ENCODE measurements at places on chromosomes 2 and 18.

DNA sequence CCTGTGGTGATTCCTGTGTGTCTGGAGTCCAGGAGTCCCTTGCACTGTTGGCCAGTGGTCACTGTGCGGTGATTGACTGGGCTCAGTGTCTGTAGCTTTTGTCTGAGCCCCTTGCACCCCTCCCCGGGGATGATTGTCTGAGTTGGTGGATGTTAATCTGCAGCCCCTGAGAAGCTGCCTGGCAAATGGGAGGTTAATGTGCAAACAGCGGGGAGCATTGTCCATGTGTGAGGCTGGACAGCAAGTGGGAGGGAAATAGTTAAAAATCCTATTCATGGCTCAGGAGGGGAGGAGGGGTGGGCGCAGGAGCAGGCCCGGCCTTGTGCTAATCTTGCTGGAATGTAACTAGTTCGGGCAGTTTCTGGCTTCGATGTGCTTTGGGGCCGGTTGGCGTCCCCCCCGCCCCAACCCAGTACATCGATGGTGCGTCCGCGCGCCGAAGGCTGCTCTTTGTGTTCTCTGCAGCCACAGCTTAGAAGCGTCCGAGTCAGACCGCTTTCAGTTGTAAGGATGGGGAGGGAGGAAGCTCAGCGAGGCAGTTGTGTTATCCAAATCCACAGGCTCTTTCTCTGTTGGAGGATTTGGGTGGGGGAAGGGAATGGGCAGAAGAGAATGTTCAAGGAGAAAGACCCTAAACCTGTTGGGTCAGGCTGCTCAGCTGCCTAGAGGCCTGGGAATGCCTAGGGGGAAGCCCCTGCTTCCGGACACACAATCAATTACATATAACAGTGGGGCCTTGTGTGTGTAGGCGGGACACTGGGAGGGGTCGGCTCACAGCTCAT, 71.8 kb downstream of the TGOLN2 start:
- peak; percentile 15 for DNase-seq

- DNase-seq: no peak
These were observed 114.1 kb downstream of the CRIM1 start for GRCh38 chr2:36469710-36470109.

- no peak for DNase-seq
These were observed 260.0 kb upstream of the ID2 start for GRCh38 chr2:8421658-8422449.

DNA sequence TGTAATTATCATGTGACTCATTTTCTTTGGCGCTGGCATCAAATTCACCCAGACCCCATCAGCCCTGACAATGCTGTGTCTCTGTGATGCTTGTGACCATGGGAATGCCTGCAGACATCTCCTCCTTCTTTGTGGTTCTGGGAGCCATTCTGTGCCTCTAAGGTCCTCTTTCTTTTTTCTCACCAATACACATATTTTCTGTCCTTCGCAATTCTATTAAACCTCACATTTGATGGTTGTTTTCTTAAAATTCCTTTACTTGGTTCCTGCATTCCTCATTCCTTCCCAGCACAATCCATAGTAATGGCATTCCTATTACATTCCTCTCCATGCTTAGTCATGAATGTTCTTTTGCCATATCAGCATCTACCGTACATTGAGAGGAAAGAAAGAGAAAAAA, 375.3 kb downstream of the PIK3C3 start:
- no peak for DNase-seq

- DNase-seq: no peak
These were observed 34.2 kb upstream of the CTDP1 start for GRCh38 chr18:79645291-79645983.

DNA sequence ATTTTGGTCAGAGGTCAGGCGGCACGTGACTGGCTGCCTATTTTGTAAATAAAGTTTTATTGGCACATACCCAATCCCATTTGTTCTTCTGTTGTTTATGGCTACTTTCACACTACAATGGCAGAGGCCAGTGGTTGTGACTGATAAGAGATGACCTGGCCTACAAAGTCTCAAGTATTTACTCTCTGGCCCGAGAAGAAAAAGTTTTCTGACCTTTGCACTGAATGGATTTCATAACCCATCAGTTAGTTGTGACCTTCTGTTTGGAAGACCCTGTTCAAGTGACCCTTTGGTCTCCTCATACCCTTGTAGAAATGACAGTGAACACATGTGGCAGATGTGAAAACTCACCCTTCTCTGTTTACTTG, 121.4 kb upstream of the MGAT5 start:
- peak; percentile 73 for DNase-seq

DNA sequence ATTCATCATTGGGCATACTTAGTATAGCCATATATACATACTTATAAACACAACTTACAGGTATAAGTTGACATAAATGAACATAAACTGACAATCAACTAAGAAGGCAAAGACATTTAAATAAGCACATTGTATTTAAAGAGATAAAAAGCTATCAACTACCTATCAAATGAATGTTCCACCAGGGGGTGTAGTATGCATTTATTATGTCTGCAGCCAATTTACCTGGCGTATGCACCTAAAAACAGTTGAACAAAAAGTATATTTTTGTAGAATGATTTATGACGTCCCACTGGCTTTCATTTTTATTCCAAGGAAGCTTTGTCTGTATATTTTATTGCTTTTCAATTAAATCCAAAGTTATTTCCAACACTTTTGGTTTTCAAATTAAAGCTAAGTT, 323.5 kb downstream of the AFF3 start:
- peak; percentile 57 for DNase-seq

- DNase-seq: no peak
These were observed 311.9 kb upstream of the NT5C1B start for GRCh38 chr2:18901242-18901641.

GRCh38 chr2:55010915-55011314, 39.3 kb downstream of the RTN4 start:
- no peak for DNase-seq

DNA sequence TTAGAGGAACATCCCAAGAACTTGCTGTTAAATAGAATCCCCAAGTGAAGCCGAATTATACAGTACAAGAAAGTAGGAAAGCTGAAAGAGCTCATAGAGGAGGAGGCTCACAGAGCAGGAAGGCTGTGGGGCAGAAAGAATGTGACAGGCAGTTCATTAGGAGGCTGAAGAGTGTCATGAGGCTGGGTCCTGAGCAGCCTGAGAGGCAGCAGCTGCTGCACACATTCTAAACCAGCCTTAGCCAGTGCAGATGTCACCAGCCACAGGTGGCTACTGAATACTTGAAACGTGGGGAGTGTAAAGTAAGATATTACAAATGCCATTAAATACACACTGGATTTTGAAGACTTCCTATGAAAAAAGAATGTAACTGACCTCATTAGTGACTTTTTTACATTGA, 490.2 kb upstream of the KLHL29 start:
- DNase-seq: no peak

DNA sequence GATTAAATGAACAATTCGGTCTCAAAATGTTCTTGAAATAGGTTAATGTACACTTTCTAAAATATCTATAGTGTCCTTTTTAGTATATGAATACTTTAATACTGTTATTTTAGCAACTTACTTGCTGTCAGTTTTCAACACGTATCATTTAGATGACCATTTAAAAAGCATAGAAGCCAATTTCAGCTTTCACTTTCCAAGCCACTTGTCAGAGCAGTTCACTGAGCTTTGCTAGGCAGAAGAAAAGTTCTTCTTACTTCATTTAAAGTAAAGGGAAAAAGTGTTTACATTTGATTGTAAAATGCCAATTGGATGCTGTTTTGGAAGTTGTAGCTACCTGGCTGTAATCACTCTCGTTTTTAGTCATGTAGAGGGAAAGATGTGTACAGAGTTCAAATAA, 126.0 kb downstream of the KCNH7 start:
- DNase-seq: no peak

DNA sequence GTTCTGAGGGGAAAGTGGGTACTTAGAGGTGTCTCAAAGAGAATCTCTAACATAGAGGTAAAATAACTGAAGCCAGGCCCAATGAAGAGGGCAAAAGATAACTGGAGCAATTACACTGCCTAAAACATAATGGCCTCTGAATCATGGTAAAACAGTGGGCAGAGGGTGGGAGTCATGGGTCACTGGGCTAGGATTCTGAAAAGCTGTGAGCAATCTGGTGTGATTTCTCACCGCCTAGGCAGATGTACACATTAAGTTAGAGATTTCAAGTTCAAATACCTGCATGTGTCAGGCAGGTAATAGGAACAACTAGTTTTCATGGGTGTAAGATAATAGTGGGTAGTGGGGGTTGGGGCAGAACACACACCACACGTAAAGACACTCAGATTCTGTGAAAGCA, 45.6 kb downstream of the INSIG2 start:
- DNase-seq: no peak

- no peak for DNase-seq
These were observed 24.7 kb upstream of the IL37 start for GRCh38 chr2:112886291-112886690.

GRCh38 chr2:228627510-228627909, 446.0 kb upstream of the SPHKAP start:
- no peak for DNase-seq

DNA sequence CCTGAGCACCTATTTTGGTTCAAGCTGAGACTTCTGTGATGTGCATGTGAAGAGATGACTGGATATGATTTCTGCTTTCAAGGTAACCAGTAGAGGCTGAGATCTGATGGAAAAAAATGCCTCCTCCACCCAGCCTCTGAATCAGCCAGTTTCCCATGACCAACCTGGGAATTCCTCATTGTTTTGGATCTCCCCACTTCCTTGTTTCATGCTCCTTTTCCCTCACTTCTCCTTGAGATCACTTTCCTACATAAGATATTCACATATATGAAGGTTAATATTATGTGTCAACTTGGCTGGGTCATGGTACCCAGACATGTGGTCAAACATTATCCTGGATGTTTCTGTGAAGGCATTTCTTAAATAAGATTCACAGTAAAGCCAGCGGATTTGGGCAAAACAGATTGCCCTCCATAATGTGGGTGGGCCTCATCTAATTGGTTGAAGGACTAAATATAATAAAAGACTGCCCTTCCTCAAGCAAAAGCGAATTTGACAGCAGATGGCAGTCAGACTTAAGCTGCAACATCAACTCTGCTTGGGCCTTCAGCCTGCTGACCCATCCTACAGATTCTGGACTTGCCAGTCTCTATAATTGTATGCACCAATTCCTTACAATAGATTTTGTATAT, 379.4 kb downstream of the TNS1 start:
- no peak for DNase-seq

- DNase-seq: no peak
These were observed 86.6 kb downstream of the DNER start for GRCh38 chr2:229627728-229628127.

DNA sequence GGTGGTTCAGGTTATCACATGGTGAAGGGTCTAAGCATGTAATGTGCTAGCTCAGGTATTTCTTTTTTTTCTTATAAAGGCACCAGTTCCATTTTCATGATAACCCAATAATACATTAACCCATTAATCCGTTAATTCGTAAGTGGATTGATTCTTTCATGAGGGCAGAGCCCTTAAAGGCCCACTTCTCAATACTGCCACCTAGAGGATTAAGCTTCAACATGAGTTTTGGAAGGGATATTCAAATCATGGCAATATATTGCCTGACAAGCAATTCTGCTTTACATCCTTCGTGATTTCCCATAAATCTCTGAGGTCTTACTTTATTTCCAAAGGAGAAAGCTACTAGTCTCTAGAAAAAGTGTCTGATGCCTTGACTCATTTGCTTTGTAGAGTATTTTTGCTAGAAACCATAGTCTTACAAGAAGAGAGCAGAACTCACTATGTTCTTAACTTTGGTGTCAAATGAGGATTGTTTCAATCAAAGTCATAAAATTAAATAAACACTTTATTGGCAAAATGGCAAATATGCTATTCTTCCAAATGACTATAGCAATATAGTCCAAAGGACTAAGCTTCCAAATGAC, 271.3 kb downstream of the KCNS3 start:
- DNase-seq: peak; percentile 60

DNA sequence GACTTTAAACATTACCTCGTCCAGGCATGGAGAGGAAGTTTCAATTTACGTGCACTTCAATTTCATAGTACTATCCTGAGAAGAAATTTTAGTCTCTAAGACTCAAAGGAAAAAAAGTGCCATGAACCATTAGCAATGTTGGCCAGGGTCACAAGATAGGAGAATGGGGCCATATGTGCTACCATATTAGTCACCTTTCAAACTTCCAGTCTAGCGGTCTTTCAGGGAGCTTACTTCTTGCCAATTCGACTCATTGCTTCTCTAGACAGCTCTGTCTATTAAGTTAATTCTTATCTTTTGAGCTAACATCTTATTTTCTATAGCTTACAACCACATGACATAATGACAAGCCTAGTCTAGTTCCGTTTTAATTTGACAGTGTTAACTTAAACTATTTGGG, 129.1 kb downstream of the ANKRD44 start:
- DNase-seq: no peak

All from endothelial cell of umbilical vein (primary cell).